ENCODE measurements at places on chromosomes 6 and 20.

DNA sequence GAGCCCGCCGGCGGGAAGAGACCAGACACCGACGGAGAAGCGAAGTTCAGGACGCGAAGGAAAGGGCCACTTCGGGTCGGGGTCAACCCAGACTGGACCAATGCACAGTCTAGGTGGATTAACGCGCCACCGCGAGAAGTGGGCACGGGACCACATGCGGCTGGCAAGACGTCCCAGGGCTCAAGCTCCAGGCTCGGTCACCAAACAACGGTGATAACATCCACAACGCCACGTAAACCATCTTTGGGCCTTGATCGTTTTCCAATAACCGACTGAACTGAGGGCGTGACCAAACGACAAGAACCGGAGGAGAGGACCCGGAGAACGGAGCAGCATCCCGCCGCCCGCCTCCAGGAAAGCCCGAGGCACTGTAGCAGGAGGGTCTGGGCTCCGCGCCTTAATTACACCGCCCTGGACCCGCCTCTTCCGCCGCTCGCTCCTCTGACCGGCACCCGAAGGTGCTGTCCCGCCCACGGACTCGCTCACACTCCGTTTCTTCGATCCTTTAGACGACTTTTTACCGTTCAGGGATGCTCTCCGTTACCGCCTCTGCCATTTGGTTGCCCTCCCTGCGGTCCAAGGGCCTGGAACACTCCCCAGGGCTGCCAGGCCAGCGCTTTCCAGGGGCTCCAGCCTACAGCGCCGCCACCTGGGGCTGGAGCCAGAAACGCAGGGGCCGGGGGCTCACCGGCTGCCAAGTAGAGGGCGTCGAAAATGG, 44.1 kb downstream of the DPPA5 start:
- peak overlapping the region; percentile 90 for H3K4me3 ChIP-seq
- peaks cover 28% of the 10 kb centered on the region for H3K4me1 ChIP-seq
- peaks cover 10% of the 10 kb centered on the region for H3K36me3 ChIP-seq
- H3K27ac ChIP-seq, result peak overlapping the region; percentile 86
- peak; percentile 78 for DNase-seq
- H3K27me3 ChIP-seq, result peaks cover 55% of the 10 kb centered on the region

DNA sequence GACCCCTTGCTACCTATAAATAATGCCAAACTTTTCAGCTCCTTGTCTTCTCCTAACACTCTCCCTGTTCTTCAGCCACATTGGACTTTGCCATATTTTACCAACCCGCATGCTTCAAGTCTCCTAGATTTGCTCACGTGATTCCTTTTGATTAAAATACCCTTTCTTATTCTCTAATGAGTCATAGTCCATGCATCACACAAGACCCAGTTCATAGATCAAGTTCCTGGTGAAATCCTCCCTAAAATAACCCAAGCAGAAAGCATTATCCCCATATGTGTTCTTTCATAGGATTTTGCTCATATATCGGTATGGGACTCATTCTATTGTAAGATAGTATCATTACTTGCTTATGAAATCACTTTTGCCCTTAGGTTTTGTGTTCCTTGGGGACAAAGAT, 108.9 kb upstream of the STXBP5 start:
- no peak overlapping the region for H3K27ac ChIP-seq
- no peak for DNase-seq
- H3K4me1 ChIP-seq, result no peaks in the 10 kb centered on the region
- H3K4me3 ChIP-seq, result no peak overlapping the region

DNA sequence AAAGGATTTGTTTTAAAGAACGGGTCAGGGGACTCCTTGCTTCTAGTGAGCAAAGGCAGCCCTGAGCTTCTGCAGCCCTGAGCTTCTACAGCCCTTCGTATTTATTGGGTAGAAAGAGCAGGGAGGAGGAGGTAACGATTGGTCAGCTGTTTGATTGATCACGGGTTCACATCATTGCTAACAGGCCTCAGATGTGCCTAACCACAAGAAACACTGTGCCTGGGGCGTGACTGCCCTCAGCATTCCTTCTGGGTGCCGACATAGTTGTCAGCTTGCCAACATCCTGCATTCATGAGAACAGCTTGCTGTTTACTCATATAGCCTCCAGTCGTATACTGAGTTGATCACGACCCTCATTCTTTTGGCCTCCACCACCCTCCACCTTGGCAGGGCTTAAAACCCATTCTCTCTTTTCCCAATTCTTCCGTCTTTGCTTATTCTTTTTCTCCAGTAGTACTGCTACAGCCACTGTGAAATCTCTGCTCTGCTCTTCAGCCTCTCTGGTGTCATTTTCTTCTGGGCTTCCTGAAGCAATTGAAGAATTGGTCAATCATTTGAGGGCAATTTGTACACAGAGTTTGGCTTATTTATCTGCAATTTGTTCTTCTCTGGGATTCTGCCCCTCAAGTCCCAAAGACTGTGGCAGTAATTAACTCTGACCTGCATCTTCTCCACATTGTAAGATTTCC, 25.4 kb upstream of the NOP56 start:
- H3K4me3 ChIP-seq, result no peak overlapping the region
- peaks cover 21% of the 10 kb centered on the region for H3K27me3 ChIP-seq
- H3K4me1 ChIP-seq, result no peaks in the 10 kb centered on the region
- DNase-seq, result no peak
- H3K36me3 ChIP-seq, result no peaks in the 10 kb centered on the region
- no peak overlapping the region for H3K27ac ChIP-seq

DNA sequence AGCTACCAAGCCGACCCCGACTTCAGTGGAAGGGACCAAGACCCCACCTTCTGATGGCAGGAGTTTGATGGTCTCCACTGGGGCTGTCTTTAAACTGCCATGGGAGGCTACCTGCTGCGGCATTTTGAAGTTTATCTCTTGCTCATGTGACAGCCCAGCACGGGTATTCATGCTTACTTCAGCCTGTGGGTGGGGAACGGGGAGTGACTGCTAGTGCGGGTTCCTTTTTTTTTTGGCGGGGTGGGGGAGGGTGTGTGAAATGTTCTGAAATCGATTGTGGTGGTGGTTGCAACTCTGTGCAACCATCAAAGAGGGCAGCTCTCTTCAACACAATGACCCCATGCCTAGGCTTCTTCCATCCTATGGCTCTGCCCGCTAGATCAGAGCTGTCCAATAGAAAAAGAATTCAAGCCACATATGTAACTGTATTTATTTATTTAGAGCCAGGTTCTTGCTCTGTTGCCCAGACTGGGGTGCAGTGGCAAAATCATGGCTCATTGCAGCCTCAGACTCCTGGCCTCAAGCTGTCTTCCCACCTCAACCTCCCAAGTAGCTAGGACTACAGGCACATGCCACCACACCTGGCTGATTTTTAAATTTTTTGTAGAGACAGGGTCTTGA, 53.7 kb downstream of the PPP1R16B start:
- peaks cover 89% of the 10 kb centered on the region for H3K4me1 ChIP-seq
- H3K27me3 ChIP-seq, result no peaks in the 10 kb centered on the region
- peaks cover 78% of the 10 kb centered on the region for H3K36me3 ChIP-seq
- DNase-seq, result no peak
- H3K4me3 ChIP-seq, result peak overlapping the region; percentile 15

DNA sequence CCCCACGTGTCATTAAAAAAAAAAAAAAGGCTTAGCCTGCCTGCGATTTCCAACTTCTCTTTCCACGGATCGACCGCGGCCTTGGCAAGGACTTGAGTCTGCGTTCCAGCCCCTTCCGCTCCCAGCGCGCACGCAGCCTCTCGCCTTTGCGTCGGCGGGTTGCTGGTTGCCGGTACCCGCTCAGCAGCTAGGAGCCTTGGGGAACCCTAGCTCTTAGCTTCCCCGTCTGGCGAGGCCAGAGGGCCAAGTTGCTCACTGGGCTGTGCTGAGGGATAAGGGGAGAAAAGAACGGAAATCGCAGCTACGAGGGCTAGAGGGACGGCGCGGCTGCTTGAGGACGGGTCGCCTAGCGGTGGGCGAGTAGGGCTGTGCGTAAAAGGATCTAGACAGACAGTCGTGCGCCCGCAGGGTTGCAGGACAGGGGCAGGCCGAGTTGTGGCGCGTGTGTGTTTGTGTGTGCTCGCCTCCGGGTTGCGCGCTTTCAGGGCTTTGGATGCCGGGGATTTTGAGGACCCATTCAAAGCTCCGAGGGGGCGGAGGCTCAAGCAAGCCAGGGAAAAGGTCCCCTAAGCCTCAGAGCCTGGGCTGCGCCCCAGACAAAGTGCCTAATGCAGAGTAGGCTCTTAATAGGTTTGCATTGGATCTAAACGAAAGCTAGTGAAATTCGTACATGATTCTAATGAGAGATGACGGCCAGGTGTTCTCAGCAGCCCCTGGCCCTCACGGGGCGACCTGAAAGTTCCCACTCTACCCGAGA, 40.5 kb upstream of the OSTM1 start:
- peak; percentile 62 for DNase-seq
- H3K27me3 ChIP-seq, result peaks cover 90% of the 10 kb centered on the region
- peaks cover 51% of the 10 kb centered on the region for H3K4me1 ChIP-seq
- no peaks in the 10 kb centered on the region for H3K36me3 ChIP-seq
- peak overlapping the region; percentile 74 for H3K4me3 ChIP-seq
